Globus pallidus (tissue), 1 donor: ENCODE measurements at places on chromosomes 4 and X.

DNA sequence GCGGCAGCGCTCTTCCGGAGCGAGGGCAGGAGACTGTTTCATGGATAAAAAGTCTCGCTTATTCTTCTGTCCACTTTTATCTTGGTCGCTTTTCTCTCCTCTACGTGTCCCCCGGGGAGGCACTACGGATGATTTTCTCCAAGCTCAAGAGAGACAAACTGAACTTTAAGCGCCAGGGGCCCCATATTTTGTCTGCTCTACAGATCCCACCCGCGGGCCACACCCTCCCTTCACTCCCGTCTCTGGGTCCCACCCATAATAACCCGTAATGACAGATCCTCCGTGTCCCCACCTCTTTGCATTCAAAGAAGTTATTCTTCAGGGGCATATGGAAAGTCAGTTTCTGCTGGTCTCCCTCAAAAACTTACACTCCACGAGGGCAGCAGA, at the start of gene CORIN:
CORIN (minus strand) TSS at position 160 of the 387 bp plus-strand sequence; CDS start at position 42, 118 bp downstream.
- DNase-seq: no peak

DNA sequence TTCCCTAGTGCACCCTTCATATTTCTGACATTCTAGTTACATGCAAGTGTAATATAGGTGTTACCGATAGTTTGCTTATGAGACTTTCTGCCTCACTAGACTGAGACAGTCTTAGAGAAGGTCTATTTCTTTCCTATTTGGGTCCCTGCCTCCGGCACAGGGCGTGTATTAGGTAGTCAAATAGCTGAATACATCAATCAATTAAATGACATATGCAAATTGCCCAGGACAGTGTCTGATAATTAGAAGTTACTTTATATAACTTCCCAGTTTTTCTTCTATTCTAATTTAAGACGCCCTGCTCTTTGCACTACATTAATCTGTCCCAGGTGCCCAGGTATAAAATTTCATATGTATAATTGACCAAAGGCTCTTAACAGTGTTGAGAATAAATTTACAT, 264.2 kb downstream of the RAB28 start:
- DNase-seq: no peak

- DNase-seq: no peak
Measured at GRCh38 chr4:71602289-71602900, 181.5 kb downstream of the GC start.

GRCh38 chr4:87011340-87012034, 76.7 kb downstream of the AFF1 start:
- no peak for DNase-seq

GRCh38 chrX:13693341-13693961, 4.5 kb downstream of the RAB9A start:
- DNase-seq: peak; percentile 44

GRCh38 chrX:65528705-65529340, 5.8 kb downstream of the LAS1L start:
- no peak for DNase-seq

- DNase-seq: no peak
Measured at GRCh38 chr4:76380561-76380960, 40.4 kb downstream of the CCDC158 start.

DNA sequence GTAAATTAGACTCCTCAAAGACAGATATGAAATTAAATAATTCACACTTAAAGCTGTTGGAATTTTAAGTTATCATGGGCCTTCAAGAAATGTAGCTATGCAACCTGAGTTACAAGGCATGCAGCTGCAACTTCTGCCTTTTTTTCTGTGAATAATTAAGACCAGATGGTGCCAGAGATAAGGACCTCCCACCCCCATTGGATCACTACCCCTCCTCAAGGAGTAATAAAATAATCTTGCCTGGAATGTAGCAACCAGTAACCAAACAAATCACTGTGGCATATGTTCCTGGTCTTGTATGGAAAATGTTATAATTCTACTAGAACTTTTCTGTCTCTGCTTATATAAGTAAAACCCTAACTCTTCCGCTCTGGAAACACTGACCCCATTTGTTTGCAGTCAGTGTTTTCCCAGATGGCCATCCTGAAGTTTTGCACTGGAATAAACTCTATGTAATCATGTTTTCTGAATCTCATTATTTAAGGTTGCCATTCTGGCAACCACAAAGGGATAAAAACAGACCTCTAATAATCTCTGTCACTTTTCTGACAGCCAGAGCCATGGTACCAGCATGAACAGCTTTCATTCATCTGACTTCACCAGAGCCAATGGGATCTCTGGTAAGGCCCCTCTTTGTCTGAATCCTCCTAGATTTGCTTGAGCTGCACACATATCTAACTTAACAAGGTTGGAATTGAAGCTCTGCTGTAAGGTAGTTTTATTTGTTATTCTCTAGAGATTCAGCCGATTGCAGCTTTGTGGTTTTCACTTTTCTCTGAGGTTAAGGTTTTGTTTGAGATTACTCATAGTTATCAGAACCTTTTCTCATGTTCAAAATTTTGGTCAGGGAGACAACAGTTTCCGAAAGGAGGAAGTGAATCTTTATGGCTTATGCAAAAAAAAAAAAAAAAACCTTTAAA, 274.6 kb downstream of the NAF1 start:
- DNase-seq: no peak

DNA sequence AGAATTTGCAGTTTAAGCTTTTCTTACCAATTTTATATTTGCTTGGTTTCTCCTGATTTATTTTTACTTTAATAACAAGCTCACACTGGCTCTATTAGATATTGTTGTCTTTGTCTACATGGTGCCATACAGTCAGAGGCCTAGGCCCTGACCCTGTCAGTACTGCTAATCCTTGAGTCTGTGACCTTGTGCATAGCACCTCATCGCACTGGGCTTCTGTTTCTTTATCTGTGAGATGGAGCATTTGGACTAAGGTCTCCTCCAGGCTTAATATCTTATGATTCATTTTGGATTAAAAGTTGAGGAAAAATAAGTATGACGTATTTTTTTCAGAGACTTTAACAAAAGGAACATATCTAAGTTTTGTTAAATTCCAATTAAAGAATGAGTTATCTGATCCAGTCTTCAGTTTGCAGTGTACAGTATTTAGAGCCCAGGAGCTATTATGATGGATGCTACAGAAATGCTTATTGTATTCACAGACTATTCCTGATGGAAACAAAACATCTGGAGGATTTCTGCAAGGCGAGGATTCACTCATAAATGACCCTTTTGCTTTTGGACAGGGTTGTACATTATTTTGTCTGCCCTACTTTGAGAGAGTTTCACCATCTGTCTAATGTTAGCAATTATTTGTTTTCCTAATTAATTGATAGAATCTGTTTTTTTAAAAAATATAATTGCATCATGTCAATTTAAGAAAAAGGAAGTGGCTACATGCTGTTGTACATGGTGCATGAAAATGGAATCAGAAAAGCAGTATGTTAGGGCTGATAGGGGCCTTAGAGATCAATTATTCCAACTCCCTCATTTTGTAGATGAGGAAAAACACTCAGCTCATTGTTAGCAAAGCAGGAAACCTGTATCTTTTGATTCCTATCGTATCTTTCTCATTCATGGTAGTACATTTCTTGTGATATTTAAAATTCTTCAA, 203.6 kb downstream of the BANK1 start:
- no peak for DNase-seq

DNA sequence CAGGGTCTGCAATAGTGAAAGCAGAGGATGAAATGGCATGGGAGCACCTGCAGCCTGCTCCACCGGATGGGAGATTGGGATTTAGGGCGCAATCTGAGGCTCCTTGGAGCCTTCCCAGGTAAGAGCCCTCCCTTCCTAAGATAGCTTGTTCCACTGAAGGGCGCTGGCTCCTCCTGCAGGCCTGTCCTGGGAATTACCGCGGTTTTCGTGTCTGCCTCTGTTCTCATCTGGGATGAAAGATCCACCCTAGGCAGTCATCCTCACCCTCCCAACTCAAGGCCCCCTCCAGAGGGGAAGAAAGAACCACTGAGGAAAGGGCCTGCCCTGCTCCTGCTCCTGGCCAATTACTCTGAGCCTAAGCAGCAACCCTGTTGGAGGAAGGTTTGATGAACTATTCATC, 547.5 kb downstream of the SMARCA1 start:
- DNase-seq: peak; percentile 4

DNA sequence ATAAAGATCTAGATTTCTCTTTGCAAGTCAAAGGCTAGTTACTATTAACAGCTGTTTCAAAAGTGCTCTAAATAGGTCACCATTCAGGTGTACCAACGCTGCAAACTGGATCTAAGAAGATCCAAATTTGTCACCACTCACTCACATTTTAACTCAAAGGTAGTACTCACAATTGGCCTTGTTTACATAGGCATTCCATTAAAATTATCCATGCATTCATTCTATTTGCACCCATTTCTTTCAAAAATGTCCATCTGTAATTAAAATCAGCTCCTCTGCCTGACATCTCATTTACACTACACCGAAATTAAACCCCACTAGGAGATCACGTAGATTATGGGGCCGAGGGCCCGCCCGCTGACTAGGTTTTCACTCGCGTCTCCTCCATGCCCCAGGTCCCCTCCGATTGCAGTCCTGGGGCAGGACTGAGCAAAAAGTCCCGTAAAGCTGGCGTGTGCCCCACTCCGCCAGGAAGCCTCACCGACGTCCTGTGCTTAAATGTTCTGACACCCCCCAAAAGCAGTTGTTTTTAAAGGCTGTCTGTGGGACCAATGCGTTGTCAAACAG, 1.3 kb upstream of the ING2 start:
- DNase-seq: no peak

DNA sequence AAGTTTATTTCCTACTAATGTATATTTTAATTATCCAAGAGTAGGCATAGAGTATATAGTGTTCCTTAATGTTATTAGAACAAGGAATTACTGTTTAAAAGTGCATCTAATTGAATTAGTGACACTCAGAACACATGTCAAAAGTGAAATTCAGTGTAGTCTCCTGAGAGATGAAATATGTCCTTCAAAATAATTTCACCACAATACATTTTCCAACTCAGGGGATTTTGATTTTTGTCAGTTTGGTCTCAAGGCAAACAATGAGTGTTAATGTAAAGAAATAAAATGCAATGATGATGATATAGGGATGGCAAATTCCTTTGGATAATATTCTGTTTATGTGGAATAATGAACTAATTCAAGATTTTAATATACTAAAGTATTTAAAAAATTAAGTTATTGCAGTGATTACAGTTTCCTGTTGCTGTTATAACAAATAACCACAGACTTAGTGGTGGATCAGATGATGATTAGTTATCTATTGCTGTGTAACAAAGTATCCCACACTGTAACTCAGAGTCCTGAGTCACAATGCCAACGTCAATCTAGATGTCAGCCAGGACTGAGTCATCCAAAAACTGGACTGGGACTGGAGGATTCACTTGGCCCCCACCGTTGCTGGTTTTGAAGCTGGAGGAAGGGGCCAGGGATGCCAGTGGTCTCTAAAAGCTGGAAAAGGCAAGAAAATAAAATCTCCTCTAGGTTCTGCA, 148.0 kb upstream of the SLC7A11 start:
- no peak for DNase-seq

- DNase-seq: no peak
Measured at GRCh38 chr4:160318567-160319220, 1215.8 kb downstream of the RAPGEF2 start.

DNA sequence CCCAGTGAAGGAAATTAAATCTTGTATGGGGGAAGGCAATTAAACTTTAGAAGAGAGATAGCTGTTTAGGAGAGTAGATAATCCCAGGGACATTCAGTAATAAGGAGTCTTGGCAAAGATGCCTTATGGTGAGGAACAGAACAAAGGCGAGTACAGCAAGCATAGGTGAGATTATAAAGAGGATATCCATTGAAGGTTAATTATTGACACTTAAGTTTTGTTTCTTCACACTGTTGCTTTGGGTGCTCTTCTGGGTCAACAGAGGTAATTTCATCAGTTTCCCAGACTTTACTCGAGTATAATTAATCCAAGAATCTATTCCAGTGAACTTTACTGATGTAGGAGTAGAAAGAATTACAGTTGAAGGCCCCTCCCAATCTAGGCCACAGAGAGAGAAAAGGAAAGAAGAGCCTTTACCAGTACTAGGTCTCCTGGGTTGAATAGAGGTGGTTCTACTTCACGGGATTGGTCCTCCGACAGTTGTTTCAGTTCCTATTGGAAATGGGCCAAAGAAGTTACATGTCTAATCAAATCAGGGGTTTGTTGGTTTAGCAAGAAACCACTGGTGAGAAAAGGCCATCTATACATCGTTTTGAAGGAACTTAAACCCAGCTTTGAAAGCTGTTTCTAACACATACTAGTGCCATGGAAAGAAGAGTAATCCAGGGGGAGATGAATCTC, 27.2 kb downstream of the EPGN start:
- no peak for DNase-seq

GRCh38 chrX:131216828-131217227, 72.3 kb downstream of the IGSF1 start:
- no peak for DNase-seq

GRCh38 chr4:7683126-7683703, 248.5 kb upstream of the PSAPL1 start:
- DNase-seq: no peak

- DNase-seq: no peak
Measured at GRCh38 chr4:11299016-11299415, 129.7 kb downstream of the HS3ST1 start.

DNA sequence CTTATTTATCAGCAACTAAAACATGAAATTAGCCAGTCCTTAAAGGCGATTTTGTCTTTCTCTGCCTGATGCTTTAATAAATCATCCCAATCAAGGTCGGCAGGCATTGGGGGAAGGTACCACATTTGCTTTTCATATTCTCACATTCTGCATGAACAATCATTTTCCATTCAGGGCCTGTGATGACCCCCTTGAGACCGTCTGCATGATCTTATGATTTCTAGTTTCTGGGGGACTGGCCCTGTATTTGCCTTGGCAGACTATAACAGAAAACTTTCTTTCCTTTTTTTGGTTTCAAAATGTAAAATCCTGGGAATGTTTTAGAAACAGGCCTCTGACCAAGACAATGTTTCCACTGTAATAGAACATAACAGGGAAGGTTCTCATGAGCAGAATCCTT, 296.8 kb downstream of the IDS start:
- DNase-seq: no peak

GRCh38 chr4:174133551-174133950, 149.9 kb downstream of the FBXO8 start:
- DNase-seq: no peak

- DNase-seq: no peak
Measured at GRCh38 chrX:39196192-39197102, 395.2 kb downstream of the MID1IP1 start.

GRCh38 chrX:53437206-53437605, 3.0 kb upstream of the HSD17B10 start:
- no peak for DNase-seq

- DNase-seq: peak; percentile 79
Measured at GRCh38 chr4:6470502-6471306, 1.7 kb downstream of the PPP2R2C start.

GRCh38 chr4:156992943-156993342, 21.3 kb upstream of the PDGFC start:
- no peak for DNase-seq

DNA sequence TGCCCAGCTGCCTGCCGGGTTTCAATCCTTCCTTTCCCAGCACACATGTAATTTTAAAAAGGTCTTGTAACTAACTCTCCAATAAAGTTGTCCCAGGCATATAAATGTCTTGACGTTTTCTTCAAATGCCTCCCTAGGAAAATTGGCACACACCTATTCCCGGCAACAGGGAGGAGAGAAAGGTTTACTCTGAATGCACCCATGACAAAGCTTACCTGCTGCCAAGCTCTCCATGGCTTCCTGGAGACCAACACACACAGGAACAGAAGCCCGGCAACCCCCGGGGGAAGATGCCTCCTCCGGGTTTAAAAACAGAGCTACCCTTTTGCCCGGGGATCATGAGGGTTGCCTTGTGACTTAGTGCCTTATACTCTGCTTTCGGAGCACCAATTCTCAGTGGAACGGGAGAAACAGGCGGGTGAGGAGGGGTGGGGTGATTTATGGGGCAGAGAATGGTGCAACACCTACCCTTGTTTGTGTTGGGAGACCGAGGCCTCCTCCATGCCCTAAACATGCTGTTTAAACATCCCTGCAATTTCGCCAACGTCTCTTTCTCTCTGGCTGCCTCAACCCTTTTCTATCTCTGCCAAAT, 4.8 kb upstream of the GYG2 start:
- no peak for DNase-seq
